ENCODE measurements at places on chromosomes 11 and 22.

DNA sequence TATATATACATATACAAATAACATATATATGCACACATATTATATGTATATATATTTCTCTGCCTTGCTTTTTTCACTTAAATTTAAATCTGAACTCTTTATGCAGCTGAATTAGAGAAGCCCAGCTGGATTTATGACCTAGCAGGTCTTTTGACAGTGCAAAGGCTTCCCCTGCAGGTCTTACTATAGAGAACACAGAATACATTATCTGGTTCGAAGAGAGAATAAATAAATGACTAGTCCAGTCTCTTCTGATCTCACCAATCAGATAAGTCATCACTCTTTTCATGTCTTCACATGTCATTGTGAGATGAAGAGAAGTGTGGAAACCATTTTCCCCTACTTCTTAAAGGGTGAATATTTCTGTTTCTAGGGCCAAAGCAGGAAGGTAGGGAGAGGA, 58.2 kb downstream of the OR10A6 start:
- DNase-seq, result no peak

DNA sequence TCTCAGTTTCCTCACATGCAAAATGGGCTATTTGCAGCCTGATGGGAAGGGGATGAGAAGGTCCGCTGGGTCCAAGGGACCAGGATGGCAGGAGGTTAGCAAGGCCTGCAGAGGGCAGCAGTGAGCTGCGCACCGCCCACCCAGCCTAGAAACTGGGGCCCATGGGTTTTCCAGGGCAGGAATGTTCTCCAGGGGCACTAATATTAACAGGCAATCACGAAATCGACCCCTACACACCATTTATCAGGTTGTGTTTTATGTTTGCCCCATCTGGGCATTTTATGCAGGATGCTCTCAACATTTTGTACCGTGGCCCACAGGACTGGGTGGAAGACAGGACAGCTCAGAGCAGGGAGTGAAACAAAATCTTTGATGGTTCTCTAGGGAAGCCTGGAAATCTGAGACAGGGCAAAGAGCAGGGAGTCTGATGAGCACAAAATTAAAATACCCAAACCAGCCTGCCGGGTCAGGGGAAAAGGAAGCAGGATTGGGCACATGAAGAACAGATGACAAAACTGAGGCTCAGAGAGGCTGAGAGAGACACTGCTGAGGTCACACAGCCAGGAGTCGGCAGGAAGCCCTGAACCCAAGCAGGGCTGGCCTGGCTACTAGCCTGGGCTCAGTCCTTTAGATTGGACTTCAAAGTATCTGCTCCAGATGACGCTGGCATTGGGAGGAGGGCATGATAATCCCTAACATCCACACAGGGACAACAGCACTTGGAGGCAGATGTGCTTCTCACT, 1.6 kb upstream of the BCR start:
- DNase-seq, result peak; percentile 69

DNA sequence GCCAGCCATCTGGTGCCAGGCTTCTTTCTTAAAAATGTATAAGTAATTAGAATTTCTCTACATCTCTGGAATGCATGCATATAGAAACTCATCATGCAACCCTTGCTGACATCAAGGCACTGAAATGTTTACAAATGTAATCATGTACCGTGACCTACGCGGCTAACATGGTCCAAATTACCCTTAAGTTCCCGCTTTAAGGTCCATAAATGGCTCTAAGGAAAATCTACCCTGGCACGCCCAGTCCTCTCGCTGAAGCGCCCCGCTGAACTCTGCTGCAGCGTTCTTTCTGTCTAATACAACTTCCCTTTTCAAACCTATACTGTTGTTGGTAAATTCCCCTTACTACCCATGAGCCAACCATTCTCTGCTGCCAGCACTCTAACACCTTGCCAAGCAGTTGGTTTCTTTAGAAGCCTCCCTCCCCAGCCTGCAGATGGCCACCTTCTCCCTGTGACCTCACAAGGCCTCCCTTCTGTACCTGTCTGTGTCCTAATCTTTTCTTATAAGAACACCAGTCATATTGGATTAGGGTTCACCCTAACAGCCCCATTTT, 13.5 kb upstream of the HMOX1 start:
- no peak for DNase-seq

DNA sequence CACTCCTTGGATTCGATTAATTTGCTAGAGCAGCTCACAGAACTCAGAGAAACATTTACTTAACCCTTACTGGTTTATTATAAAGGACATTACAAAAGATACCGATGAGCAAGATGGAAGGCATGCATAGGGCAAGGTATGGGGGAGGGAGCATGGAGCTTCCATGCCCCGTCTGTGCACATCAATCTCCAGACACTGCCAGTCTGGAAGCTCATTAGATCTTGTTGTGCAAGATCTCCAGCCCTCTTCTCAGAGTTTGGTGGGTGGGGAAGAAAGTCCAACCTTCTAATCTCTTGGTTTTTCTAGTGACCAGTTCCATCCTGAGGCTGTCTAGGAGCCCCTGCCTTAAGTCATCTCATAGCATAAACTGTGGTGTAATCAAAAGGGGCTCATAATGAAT, 190.7 kb downstream of the UVRAG start:
- DNase-seq, result no peak

DNA sequence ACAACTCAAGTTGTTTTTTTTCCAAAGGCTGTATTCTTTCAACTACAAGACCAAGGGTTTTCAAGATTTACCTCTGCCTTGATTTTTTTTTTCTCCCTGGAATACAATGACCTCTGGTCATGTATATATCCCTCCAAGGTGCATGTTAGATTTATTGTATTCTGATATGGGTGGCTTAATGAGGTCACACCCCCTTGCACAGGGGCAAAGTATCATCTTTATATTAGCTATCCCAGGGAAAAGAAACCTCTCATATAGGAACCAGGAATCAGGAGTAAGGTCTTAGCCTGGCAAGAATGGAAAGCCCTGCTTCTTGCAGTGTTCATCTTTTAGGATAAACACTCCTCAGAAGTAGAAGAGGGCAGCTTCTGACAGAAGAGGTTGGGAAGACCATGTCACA, 516.9 kb upstream of the TENM4 start:
- DNase-seq, result no peak

- peak; percentile 19 for DNase-seq
These were observed 89.0 kb downstream of the ISX start for GRCh38 chr22:35154937-35155387.

Data from breast epithelium (tissue), 4 donors.